ENCODE measurements at places on chromosomes 5 and 9.

DNA sequence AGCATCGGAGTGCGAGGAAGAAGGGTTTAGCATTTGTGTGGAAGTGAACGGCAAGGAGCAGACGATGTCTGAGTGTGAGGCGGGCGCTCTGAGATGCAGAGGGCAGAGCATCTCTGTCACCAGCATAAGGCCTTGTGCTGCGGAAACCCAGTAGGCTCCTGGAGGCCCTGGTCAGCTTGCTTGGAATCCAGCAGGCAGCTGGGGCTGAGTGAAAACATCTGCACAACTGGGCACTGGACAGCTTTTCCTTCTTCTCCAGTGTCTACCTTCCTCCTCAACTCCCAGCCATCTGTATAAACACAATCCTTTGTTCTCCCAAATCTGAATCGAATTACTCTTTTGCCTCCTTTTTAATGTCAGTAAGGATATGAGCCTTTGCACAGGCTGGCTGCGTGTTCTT, 72.1 kb downstream of the C7 start:
- DNase-seq: no peak

DNA sequence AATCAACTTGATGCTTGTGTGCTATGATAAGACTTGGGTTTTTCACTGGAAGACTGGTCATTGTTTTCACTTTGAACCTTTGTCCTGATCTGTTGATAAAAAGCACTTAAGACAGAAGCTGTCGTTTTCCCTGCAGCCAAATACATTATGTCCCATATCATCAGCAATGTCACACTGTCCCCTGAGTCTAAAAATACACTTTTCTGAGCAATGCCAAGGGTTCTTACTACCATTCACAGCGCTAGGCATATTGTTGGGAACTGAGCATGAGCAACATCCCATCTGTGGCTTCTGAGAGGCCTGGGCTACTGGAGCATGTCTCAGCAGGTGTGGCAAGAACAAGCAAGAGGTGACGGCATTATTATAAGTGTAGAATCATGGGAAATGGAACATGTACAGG, 81.8 kb downstream of the SEMA6A start:
- no peak for DNase-seq

DNA sequence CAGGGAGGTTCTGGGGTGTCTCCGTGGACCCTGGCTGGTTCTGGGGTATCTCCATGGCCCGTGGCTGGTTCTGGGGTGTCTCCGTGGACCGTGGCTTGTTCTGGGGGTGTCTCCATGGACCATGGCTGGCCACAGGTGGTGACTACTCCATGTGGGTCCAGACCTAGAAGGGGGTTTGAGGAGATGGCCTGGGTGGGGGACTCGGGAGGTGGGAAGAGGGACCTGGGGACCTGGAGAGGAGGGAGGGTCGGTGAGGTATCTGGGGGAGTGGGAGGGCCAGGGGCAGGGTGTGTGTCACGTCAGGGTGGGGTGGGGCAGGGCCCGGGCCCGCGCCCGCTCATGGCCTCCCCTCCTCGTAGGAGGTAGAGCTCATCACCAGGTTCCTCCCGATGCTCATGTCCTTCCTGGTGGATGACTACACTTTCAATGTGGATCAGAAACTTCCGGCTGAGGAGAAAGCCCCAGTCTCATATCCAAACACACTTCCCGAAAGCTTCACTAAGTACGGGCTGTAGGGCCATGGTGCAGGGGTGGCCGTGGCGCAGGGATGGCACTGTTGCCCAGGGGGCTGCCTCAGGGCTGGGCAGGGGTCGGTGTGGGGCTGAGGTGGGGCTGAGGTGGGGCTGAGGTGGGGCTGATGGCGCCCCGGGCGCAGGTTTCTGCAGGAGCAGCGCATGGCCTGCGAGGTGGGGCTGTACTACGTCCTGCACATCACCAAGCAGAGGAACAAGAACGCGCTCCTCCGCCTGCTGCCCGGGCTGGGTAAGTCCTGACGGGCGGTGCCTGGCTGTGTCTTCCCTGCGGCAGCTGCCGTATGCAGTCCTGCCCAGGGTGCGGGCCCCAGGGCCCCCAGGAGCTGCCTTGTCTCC, 10.7 kb upstream of the TOR4A start:
- DNase-seq: no peak

DNA sequence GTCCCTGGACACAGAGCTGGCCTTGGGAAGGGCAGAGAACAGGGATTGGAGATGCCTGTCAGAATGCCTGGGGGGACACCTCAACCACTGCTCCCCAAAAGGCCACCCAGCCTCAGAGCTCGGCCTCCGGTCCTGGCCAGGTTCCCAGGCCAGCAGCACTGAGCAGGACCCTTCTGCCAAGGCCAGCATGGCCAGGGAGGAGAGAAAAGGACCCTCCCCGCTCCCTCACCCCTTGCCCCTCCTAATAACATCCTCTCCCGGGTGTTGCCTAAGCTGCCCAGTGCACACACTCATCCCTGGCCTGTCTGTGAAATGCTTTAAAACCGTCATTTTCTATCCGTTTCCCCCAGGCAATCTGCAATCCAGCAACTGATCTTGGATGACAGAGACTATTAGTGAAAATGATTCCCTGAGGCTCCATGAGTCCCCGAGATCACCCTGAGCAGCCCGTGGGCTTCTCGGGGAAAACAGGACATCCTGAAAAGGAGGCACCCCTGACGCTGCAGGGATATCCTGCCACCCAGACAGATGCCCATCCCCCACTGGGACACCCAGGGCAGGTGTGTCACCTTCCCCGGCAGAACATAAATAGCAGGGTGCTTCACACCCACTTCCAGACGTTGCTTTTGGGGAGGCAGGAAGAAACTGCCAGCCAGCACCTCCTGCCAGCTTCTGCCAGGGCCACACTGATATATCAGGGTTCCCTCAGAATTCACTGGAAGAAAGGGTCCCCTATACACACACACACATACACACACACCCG, 75.3 kb downstream of the ADAMTS2 start:
- DNase-seq: no peak

- no peak for DNase-seq
Observed at GRCh38 chr5:6483880-6484382, 35.3 kb downstream of the UBE2QL1 start.

DNA sequence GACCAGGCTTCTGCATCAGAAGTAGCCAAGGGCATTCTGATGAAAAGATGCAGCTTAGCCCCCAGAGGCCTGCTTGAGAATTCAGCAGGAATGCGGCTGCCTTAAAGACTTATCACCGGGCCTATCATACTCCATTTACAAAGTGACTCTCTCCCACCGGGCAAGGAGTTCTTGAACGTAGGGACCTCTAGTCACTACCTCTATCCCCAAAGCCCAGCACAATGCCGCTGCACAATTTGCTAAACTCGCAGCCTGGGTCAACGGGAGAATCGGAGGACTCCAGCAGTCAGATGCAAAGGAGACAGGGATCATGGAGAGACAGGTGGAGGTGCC, 661 bp downstream of the PDCL start:
- no peak for DNase-seq

GRCh38 chr5:32600054-32600622, 14.8 kb downstream of the SUB1 start:
- DNase-seq: peak; percentile 73
